Activated gamma-delta T cell (primary cell): ENCODE measurements at places on chromosomes 2 and 18.

DNA sequence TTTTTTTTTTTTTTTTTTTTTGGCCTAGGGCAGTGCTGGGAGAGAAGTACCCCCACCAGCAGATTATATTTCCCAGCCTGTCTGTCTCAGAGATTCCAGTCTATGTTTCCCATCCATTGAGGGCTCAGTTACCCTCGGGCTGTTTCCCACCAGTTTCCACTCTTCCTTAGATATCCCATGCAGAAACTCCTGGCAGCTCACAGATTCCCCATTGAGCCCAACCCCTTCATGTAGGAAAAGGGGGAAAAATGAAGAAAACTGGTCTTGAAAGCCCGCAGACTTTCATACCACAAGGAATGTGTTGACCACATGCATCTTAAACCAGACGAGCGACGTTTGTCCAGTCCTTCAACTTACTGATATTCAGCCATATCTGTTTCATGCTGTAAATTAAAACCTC, 15.2 kb downstream of the ASXL3 start:
- no peak for DNase-seq

GRCh38 chr18:31555971-31556747, 35.5 kb upstream of the TTR start:
- DNase-seq: no peak

GRCh38 chr18:70288171-70288850, 534 bp upstream of the SOCS6 start:
- DNase-seq: no peak

DNA sequence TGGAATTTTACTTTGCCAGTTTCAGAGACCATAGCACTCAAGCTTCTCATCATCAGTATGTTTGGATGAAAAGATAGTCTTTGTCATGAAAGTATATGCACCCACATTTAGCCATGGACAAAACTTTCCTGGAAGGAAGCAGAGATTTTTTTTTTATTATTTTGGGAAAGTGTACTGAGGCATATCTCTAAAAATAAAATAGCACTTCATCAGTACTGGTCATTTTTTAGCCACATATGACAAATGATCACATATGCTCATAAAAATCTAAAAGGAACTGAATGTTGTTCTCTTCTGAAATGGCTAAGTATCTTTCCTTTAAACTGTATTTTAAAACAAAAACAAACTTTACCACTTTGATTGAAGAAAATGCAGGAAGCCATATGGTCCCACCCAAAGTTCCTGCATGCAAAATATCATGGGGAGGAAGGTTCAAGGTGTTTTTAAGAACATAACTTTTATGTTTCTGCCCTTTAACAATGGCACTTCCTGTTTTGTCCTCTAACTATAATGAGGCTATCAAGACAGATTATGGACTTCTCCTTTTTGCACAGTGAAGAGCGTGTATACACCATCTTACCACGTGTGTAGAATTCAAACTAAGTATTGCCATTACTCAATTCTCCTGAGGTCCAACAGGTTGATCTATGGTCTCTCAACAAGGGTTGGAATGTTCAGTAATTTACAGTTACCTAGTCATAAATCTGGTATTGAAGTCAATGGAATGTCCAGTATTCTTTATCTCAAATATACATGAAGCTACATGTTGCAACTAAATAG, 77.1 kb upstream of the SLC39A10 start:
- DNase-seq: no peak
